ENCODE measurements at places on chromosomes 13 and 19. TPM values are rescaled to one million over a fixed set of nuclear protein-coding genes. Genes with fewer than 3 reads are reported as not detected.

DNA sequence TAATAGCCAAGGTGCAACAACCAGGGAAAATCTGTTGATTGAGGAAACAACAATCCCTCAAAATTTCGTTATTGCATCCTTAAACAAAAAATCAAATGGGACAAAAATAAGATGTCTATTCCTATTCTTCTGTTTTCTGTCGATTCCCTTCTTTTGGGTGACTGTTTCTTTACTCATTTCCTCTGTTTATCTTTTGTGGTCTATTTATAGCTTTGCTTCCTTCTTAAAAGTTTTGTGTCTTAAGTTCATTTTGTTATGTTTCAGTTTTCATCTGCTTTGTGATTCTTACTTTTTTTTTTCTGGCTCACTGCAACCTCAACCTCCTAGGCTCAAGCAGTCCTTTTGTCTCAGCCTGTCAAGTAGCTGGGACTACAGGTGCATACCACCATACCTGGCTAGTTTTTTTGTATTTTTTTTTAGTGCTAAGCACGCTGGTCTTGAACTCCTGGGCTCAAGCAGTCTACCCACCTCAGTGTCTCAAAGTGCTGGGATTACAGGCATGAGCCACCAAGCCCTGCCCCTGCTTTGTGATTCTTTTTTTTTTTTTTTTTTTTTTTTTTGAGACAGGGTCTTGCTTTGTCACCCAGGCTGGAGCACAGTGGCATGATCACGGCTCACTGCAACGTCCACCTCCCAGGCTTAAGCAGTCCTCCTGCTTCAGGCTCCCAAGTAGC, 10.4 kb downstream of the ZNF146 start:
- no peak for DNase-seq

Gene EFNB2
- 38.3 TPM for total RNA-seq

DNA sequence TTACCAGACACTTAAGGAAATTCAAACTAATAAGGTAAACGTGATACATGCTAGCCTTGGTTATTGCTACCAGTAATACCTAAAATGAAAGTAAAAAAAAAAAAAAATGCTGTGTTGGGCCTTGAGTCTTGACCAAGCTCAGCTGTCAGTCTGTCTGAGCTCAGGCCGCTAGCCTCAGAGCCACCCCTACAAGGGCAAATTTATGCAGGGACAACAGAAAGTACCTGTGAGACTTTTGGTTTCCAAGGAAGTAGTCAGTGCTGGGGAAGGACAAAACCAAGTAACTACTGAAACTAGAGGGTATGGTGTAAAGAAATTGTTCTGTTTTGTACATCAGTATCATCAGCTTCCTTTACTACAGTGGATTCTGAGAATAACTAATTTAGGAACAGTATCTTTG, 134.3 kb upstream of the SLITRK5 start:
- no peak for DNase-seq

- no peak for DNase-seq
Measured at GRCh38 chr19:47541518-47541917, 26.7 kb upstream of the NAPA start.

Gene TNNI3
- total RNA-seq = 4.8 TPM

Gene EHD2
- total RNA-seq = 190 TPM

GRCh38 chr13:98752467-98753290, at the start of gene SLC15A1:
SLC15A1 (minus strand) TSS chr13:98752672; CDS start chr13:98752598, 74 bp downstream.
- no peak for DNase-seq

DNA sequence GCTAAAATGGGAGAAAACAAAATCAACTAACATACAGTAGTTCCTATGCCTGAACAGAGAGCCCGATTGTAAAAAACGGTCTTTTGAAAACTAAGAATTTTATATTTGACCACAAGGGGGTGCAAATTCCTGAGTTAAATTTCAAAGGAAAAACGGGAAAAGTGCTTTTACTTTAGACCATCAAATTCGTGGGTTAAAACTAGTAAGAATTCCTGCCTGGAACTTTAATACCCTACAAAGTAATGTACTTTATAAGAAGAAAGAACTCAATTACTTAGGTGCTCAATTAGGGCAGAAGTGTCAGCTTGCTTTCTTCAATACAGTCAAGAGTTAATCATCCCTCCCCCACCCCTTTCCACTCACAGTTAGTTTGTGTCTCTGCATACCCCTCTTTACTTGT, 69.8 kb downstream of the KCNRG start:
- DNase-seq = peak; percentile 86

- no peak for DNase-seq
Measured at GRCh38 chr19:55549500-55550320, 4.4 kb upstream of the SBK3 start.

- no peak for DNase-seq
Measured at GRCh38 chr13:99389520-99390304, 82.5 kb upstream of the GPR183 start.

Gene ZNF599
- 9.3 TPM for total RNA-seq

- no peak for DNase-seq
Measured at GRCh38 chr19:2100719-2101061, 4.0 kb downstream of the IZUMO4 start.

DNA sequence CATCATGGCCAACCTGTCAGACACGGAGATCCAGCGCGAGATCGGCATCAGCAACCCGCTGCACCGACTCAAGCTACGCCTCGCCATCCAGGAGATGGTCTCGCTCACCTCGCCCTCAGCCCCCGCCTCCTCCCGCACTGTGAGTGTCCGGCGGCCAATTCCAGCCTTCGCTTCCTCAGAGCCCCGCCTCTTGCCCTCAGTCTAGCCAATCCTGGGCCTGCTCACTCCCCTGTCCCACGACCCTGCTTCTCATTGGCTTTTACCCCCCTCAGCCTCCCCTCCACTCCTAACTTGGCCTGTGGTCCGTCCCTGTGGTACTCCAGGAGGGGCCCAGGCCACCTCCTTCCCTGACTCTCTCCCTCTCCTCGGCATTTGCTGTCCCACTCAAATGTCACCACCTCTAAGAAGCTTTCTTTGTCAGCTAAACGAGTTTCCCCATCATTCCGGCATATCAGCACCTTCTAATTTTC, 12.3 kb downstream of the HRC start:
- peak; percentile 95 for DNase-seq
